Neuronal stem cell (in vitro differentiated cells): ENCODE measurements at places on chromosomes 5 and 9.
A peak's percentile ranks its signal among the peaks of the same experiment; 100 is the strongest.

DNA sequence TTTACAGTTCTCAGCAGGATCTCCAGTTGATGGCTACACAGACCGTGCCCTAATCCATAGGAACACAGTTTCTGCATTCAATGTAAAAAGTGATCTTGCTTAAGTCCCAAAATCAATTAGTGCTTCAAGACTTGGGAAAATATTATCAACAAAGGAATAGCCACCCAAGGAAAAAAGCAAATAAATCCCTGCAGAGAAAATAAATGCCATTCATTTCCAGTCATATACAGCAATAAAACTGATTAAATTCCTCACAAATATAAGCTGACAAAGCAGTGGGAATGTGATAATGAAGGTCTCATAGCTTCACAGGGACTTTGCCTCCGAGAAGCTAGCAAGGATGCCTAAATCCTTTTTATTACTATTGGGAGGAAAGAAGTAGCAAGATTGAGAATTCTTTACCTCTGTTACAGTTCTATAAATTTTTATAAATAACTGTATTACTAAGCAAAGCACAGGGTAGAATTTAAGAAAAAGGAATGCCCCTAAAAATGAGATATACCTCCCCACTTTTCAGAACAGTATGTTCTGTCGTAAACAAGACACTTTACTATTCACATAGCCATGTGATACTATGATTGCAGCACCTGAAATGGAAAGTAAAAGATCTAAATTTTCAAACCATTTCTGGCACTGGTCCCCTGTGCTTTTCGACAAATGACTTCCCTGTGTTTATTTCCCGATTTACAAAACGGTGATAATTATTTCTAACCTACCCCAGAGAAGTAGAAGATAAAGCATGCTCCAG, 59.8 kb downstream of the ARSB start:
- DNase-seq = no peak

- no peak for DNase-seq
Observed at GRCh38 chr9:95190413-95190812, 127.1 kb downstream of the FANCC start.

GRCh38 chr5:56649569-56649968, 165.8 kb upstream of the MAP3K1 start:
- no peak for DNase-seq

- DNase-seq = no peak
Observed at GRCh38 chr9:99626426-99626825, 195.3 kb upstream of the NR4A3 start.

- DNase-seq = no peak
Observed at GRCh38 chr5:135950611-135951010, 4.2 kb downstream of the LECT2 start.

GRCh38 chr5:158513490-158514318, 586.0 kb downstream of the EBF1 start:
- DNase-seq = no peak

DNA sequence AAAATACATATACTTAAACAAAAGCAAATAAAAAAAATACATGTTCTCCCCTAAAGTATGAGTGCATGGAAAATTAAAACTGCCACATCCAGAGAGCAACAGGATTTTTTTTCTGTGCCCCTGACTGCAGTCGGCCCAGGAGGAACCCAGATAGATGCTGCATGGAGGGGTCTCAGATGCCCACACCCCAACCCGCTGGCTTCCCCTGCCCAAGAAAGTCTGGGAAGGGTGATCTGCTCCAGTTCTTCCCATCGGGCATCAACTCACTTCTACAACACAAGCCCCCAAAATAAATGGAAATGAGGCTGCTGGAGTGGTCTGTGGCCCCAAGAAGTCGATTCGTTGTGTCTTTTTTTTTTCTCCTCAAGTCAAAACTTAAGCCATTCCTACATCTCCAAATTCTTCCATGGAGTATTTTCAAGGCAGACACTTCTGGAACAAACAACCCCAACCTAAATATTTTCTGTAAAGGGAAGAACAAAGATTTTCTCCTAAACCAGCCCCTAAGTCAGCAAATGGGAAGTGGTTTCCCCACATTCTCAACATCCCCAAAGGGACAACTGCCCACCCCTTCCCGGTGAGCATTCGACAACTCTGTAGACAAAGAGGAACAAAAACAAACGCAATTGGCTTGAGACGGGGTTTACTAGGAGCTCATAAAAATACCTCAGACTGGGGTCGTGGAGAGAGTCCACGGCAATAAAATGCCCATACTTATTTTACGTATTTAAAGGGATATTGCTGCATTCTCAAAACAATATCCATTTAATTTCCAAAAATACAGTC, 46.7 kb downstream of the ROR2 start:
- no peak for DNase-seq

GRCh38 chr9:37752642-37753488, 740 bp upstream of the TRMT10B start:
- no peak for DNase-seq

GRCh38 chr5:158563760-158564390, 535.8 kb downstream of the EBF1 start:
- DNase-seq = no peak

DNA sequence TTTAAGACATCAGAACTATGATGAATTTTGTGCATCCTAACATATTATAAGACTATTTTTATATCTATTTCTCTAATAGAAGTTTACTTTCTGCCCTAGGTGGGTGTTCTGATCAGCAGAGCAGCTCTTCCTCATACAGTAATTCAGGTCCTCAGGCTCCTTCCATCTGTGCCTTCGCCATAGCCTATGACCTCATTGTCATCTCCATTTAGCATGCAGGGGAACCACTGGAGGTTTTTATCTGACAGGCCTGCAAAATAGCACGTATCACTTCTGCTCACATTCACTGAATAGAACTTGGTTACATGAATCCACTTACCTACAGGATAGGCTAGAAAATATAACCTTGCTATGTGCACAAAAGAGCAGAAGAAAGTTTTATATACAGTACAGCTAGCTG, 159.4 kb upstream of the CCNH start:
- no peak for DNase-seq

DNA sequence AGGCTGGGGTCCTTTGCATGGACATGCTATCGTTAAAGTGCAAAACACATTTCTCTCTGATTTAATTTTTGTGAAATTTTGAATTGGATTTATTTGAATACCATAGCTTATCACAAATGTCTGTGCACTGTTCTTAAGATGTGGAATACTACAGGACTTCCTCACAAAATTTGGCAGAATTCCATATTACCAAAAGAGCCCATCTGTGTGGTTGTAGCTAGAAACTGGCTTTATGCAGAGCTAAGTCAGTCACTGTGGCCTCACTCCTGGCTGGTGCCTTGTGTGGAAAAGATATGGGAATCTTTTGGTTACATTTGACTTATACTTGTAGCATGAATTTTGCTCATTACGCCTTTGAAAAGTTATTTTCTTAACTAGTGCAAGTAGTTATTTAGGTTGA, 35.5 kb downstream of the ACO1 start:
- DNase-seq = no peak

- no peak for DNase-seq
Observed at GRCh38 chr9:92737216-92737606, 27.4 kb downstream of the BICD2 start.

GRCh38 chr5:83957188-83957587, 236.5 kb upstream of the HAPLN1 start:
- no peak for DNase-seq

DNA sequence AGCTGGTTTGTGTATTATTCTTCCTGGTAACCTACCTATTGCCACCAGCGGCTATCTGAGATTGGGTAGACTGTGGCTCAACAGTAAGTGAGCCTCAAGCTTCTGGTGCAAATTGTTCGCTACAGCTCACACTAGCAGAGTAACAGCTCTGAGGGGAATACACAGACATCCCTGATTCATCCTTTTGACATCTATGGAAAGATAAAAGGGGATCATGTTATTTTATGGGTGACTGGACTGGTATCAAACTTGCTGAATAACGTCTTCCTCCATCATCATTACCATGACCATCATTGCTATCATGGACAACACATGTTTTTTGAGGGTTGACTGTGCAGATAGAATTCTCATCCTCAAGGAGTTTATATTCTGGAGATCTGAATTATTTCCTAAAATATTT, 129.6 kb downstream of the PIK3R1 start:
- no peak for DNase-seq

GRCh38 chr9:91783411-91783810, 166.6 kb downstream of the ROR2 start:
- no peak for DNase-seq

DNA sequence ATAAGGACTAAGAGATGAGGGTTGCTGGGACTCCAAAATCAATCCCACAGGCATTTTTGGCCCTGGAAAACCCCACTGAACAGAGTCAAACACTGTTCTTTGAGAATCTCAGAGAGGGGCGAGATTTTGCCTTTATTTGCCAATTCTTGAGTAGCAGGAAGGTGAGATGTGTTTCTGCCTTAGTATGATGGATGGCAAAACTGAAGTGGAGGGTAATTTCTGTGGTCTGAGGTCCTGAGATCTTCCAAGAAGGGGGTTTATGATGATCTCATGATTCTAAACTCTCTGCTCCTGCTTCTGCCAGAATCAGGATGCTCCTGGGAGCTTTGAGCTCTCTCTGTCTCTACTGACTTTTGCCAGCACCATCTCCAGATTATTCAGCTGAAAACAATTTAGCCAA, 174.8 kb upstream of the CLINT1 start:
- no peak for DNase-seq

DNA sequence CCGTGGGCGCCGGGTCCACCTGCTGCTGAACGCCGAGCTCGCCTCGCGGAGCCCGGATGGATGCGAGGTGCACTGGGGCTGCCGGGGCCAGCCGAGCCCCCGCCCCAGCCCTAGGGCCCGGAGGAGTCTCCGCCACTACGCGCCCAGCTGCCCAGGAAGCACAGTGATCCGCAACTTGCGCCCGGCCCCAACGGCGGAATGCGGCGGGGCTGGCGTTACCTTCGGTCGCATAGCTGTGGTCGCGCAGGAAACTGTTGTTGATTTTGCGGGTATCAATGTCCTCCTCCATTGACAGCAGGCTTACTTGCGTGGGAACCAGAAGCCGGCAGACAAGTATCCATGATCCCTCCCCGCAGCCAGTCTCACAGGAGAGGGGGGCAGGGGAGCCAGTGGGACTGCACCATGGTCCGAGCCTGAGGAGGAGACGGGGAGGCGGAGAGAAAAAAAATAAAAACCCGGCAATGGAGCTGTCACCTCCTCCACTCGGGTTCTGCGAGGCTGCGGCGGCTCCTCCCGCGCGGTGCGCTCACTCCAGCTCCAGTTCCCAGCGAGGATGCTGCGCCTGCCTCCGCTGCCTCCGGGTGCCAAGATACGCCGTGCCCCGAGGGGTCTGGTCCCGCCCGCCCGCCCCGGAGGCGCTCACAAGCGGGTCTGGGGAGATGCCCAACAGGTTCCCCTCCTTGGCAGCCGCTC, 628 bp downstream of the PPP2R2B start:
- peak; percentile 32 for DNase-seq

GRCh38 chr9:15873573-15874177, 320.8 kb downstream of the CCDC171 start:
- DNase-seq = peak; percentile 30

- no peak for DNase-seq
Observed at GRCh38 chr5:160271396-160271795, 41.0 kb downstream of the CCNJL start.

DNA sequence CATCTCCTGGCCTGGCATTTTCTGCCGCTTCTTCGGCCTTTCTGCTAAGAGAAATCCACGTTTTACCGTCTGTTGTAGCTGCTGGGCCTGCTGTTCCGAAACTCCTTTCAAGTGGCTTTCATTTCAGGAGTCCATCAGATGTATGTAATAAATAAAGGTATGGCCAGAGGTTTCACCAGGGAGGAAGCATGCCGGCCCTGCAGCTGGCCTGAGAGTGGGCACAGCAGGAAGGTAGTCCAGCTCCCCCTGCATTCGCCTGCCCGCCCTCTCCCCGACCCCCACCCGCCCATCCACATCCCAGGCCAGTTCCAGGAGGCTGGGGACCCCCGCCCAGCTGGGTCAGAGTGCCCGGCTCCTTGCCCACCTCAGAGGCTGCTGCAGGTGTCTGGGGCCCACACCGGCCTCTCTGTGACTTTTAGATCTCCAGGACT, 46.4 kb upstream of the EXOC3 start:
- no peak for DNase-seq

DNA sequence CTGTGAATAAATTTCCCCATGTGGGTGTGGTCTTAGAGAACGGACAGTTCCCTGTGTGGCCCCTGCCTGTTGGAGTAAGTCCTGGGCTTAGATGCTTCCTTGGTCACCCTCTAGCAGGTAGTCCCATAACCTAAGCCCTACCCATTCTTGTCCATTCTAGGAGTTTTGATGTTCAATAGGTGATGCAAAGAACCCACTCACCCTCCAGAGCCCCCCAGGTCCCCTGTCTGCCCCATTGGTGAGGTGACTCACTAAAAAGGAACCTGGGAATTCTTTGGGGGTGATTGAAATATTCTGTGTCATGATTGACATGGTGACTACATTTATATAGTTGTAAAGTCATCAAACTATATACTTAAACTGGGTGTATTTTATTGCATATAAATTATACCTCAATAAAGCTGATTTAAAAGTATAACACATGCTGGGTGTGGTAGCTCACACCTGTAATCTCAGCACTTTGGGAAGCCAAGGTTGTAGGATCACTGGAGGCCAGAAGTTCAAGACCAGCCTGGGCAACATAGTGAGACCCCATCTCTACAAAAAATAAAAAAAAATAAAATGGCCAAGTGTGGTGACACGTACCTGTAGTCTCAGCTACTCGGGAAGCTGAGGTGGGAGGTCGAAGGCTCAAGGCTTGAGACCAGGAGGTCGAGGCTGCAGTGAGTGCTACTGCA, 20.8 kb upstream of the GTF3C5 start:
- no peak for DNase-seq

GRCh38 chr9:34513567-34514214, 9.1 kb downstream of the ENHO start:
- DNase-seq = no peak

GRCh38 chr5:174483411-174483810, 241.0 kb upstream of the MSX2 start:
- DNase-seq = no peak

DNA sequence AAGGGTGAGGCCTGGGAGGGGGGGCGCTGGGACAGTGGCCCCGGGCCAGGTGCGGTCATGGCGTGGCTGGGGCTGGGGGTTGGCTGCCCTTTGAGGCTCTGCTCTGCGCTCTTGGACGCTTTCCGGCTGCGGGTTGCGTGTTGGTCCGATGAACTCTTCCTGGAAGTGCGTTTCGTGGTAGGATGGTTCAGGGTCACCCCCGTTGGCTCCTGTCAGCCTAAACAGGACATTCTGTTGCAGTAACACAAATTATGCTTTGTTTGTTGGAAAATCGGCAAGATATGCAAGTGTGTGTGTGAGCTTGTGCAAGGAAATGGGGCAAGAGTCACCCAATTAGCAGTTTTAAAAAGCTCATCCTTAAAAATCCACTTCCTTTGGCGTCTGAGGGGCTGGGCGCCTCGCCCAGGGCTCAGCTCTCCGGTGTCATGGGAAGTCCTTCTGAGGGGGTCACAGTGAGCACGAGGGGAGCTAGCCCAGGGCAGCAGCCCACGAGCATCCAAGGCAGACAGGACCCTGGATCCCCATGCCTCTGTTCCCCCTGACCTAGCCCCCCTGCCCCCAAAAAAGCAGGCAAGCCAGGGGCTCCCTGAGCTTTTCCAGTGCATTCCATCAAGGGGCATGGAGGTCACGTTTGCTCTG, 22.2 kb upstream of the RNU6ATAC start:
- DNase-seq = no peak

GRCh38 chr5:141032626-141033025, 18.5 kb upstream of the PCDHB1 start:
- no peak for DNase-seq

GRCh38 chr5:129679671-129680070, 68.2 kb upstream of the MINAR2 start:
- DNase-seq = no peak
